Right lobe of liver (tissue), 6 donors: ENCODE measurements at places on chromosomes 5 and 9.

DNA sequence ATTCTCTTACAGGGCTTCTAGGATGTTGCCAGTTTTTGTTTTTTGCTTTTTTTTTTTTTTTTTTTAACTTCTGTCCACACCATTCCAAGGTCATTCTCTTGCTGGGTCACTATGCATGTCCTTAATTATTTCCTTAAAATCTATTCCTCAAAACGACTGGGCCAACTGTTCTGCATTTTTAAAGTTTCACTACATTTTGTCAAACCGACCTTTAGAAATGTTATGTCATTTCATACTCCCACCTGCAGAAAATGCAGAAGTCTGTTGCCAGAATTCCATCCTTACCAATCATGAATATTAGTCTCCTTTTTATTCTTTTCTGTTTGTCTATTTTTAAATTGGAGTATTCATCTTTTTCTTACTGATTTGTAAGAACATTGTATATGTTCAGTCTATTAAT is 295.5 kb downstream of the ZSWIM6 start:
- no peak for DNase-seq

- no peak for DNase-seq
Observed at GRCh38 chr5:73096239-73096575, 24.2 kb upstream of the TMEM171 start.

- no peak for DNase-seq
Observed at GRCh38 chr9:99166149-99166548, 55.6 kb downstream of the ALG2 start.

- DNase-seq = no peak
Observed at GRCh38 chr9:19630760-19631159, 158.1 kb downstream of the SLC24A2 start.

DNA sequence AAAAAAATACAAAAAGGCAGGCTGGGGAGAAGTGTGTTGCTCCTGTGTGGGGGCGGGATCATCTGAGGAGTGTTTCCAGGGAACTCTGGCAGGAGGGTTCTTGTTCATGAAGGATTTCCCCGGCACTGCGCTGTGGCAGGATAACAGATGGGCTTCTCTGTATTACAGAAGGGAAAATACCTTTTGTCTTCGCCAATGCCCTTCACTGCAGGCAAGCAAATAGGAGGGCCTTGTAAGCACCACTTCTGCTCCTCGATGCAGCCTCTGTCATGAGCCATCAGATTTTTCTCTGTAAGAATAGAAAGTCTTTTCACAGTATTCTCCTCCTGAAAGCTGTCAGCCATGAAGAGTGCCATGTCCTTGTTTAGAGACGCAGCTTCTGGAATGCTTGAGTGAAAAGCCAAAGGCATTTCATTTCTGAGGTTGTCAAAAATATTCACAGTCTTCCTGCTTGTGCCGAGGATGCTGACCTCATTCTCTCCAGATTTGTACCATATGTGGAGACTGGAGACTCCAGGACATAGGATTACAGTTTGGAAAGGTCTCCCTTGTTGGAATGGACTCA is 294.0 kb downstream of the YTHDC2 start:
- no peak for DNase-seq

DNA sequence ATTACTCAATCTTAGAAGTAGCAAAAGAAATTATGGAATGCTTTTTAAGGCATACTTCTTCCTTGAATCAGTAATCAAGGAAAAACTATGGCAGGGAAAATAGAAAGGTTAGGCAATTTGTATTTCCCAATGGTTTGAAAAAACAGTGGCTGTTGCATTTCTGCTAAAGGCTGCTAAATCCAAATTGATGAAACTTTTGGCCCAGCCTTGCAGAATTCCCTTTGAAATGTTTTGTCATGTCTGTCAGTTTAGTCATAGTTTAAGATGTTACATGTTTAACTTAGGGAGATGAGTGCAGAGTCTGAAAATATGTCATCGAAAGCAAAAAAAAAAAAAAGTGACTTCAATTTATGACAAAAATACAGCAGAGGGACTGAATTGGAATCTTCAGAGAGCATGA is 878.9 kb upstream of the WWC1 start:
- no peak for DNase-seq

GRCh38 chr5:114361724-114362196 is at the start of gene KCNN2:
KCNN2 (plus strand) TSS chr5:114362070; CDS start chr5:114362140, 70 bp downstream.
- peak; percentile 88 for DNase-seq

- DNase-seq = no peak
Observed at GRCh38 chr5:135136546-135136945, 102.5 kb upstream of the PITX1 start.

DNA sequence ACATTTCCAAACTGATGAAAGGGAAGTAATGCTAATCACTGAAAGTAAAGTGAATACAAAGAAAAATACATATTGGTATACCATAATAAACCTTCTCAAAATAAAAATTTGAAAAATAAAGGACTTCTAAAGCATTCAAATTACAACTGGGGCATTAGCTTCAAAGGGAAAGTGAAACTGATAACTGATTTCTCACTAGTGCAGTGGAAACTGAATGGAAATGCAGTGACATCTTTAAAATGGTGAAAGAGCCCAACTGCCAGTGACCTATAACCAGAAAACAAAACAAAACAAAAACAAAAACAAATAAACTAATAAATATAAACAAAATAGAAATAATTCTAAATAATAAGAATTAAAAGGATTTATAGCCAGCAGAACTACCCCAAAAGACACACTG is 297.5 kb upstream of the GRIN3A start:
- no peak for DNase-seq

- DNase-seq = no peak
Observed at GRCh38 chr5:90099099-90099498, 310.5 kb downstream of the CETN3 start.

GRCh38 chr5:159552751-159553150 is 222.5 kb upstream of the IL12B start:
- DNase-seq = no peak

- DNase-seq = no peak
Observed at GRCh38 chr5:2598503-2598902, 153.0 kb downstream of the IRX2 start.
